CD4-positive, alpha-beta T cell treated with Interleukin-15 for 4 hours (primary cell): ENCODE measurements at places on chromosomes 2 and 18.

DNA sequence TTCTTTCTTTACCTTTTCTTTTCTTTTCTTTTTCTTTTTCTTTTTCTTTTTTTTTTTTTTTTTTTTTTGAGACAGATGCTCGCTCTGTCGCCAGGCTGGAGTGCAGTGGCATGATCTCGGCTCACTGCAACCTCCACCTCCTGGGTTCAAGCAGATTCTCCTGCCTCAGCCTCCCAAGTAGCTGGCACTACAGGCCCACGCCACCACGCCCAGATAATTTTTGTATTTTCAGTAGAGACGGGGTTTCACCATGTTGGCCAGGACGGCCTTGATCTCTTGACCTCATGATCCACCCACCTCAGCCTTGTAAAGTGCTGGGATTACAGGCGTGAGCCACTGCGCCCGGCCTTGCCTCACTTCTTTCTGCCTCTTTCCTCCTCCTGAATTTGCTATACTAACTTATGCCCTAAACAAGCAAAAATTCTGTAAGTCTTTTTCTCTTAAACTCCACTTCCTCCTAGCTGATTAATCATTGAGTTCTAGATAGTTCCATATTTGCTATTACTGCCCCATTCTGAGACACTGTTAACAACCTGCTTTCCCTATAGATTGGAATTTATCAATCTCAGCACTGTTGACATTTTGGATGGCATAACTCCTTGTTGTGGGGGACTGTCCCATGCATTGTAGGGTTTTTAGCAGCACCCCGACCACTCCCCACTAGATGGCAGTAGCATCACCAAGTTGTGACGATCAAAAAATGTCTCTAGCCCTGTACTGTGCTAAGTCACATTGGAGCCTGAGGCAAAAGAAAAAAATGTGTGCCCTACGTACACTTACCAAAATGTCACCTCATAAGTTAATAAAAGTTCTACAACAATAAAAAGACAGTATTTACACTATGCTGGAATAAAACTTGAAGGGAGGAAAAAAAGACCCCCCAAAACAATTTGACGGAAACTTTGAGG lies 16.4 kb upstream of the THADA start:
- DNase-seq, result peak; percentile 74

DNA sequence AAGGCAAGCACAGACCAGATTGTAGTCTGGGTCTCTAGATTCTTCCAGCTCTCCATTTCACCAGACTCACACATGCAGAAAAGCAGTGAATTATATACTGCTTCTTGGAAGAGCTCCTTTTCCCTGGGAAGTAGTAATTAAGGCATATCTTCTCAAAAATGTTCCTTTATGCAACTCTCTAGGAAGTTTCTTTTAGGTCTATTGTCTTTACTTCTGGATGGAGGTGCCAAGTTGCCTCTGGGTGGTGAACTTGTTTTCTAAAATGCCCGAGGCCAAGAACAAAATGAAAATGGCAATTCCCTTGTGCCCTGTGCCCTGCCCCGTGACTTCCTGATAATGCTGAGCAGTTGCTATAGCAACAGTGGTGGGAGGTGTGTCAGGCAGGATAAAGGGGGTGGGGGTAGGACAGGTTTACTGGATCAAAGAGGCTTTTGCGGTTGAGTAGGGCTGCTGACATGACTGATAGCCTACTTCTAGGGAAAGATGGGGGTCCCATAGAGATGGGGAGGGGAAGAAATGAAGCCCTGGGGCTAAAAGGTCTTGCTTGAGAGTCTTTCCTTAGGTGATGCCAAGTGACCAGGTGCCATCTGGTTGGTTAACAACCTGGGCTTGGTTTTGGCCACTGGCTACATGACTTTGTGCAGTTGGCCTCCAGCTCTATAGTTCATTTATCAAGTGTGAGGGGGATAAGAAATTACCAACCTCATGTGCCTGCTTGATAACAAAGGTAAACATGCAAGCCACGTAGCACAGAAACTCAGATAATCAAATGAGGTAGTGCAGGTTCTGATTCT lies 11.8 kb downstream of the IGFBP2 start:
- DNase-seq, result no peak

- DNase-seq, result no peak
These were observed 1643.1 kb upstream of the CELF4 start for GRCh38 chr18:39208729-39209128.

DNA sequence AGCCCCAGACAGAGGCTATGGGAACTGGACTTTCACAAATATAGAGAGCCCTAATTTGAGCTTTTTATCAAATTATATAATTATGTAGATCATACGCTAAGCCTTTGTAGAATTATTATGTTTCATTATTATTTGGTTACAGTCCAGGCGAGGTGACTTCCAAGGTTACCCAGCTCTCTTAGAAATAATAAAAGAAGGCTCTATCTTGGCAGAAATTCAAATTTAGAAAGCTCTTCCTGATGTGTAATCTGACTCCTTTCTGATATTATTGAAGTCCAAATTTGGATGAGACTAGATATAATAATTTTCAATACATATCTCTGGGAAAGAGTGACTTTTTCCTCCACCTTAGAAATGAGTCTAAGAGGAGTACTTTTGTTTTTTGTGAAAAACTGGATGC lies 4.8 kb upstream of the SLC38A11 start:
- DNase-seq, result no peak

DNA sequence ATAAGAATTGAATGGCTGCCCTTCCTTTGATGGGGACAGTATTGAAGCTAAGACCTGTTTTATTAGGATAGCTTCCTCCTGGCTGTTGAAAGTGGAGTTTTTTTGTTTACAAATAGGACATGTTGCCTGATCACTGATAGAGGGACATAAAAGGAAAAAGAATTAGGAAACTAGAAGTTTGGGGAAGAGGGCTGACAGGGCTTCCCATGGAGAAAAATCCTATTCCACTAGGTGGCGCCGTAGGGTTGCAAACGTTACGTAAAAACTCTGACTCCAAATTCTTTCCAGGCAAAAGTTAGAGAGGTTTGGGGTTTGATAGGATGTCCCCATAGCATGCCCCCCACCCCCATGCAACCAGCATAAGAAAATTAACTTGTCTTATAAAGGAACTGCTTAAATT lies 11.1 kb upstream of the RBFA start:
- no peak for DNase-seq

GRCh38 chr2:148048475-148049221 lies 27.8 kb downstream of the MBD5 start:
- no peak for DNase-seq

DNA sequence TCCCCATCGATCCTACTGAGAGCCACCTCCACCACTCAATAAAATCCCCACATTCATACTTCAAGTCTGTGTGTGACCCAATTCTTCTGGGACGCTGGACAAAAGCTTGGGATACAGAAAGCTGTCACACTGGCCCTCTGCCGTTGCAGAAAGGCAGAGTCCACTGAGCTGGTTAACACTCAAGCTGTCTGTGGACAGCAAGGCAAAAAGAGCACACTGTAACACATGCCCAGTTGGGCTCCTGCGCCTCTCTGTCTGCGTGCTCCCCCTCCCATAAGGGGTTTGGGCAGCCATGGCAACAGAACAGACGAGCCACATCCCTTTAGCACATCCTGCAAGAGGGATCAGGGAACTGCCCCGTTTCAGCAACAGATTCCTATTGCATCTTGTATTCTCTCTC lies 106.9 kb upstream of the RGPD4 start:
- DNase-seq, result no peak

DNA sequence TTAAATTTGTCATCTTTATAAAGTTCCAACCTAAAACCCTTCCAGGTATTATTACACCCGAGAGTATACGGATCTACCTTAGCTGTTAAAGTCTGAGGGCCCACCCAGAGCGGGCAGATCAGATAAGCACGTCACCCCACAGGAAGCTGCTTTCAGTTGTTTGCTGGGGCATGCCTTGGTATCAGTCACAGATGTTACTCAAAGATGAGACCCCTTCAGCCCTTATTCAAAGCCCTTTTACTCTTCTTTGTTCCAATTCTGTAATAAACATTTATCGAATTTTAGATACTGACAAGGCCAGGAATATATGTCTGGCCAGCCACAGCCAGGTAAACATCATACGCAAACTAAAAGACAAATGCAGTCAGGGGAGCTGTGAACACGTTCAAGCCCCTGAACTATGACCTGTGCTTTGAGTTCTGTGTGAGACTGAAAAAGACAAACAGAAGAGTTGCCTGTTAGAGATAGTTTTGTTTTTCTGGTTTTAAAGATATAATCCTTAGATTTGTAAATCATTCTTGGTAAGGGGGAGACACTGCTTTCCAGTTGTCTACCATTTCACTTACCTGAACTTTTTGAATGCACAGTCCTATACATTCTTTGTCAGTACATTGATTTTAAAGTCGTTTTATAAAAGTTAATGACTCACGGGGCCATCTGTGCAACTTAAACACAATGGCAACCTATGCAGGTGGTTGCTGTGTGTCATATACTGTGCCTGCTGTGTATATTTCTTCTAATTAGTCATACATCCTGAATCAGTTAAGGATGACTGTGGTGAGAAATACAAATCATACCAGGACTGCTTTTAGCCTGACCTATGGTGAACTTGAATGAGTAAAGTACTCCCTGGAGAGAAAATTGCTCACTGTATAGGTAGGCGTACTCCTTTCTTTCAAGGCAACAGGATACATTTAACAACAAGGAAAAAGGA lies 100.5 kb upstream of the ITPRID2 start:
- peak; percentile 6 for DNase-seq

DNA sequence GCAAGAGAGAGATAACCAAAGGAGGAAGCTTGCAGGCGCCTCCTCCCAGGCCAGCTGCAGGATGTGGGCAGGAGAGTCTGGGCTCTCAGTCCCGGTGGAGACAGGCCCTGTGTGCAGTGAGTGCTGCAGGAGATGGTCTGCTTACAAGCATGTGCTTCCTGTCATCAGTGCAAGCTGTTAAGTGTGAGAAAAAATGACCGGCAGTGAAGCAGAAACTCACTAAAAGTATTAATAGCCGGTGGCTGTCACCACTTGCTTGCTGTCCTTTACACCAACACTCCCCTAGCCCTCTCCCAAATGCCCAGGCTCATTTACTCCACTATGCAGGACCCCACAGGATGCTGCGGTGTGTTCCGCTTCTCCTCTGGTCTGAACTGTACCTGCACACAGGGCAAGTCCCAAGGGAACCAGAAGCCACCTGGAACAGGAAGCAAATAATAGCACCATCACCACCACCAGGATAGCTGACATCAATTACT lies 435.6 kb upstream of the HS6ST1 start:
- no peak for DNase-seq

- no peak for DNase-seq
These were observed 59.9 kb downstream of the ADNP2 start for GRCh38 chr18:80168982-80169381.

DNA sequence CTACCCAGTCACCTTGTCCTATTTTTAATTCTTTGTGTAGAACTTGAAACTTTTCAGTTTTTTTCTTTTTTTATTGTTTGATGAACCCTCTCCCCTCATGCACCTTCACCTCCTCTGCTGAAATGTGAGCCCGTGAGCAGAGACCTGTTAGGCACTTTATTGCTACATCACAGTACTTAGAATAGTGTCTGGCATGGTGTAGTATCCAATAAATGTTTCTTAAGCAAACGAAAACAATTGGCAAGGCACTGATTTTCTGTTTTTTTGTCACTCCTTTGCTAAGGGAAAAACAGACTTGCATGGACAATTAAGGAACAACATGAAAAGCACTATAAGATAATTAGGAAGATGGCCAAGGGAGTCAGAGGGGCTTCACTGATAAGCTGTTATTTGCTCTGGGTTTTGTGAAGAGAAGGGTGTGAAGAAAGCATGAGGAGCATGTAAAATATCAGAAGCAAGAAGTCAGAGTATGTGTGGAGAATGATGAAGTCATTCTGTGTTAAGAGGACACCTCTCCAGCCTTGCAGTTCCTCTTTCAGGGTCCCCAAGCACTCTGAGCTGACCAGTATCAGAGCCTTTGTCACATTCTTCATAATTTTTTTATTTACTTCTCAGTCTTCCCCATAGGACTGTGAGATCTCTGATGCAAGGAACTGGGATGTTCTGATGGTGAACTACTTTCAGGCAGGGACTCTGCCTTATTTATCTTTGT lies 99.7 kb upstream of the CAVIN2 start:
- DNase-seq, result no peak

GRCh38 chr2:58906081-58906645 lies 665.0 kb upstream of the FANCL start:
- DNase-seq, result no peak

GRCh38 chr2:180255981-180256380 lies 248.9 kb upstream of the CWC22 start:
- DNase-seq, result no peak

- no peak for DNase-seq
These were observed 533.0 kb downstream of the TMX3 start for GRCh38 chr18:68181956-68182355.

DNA sequence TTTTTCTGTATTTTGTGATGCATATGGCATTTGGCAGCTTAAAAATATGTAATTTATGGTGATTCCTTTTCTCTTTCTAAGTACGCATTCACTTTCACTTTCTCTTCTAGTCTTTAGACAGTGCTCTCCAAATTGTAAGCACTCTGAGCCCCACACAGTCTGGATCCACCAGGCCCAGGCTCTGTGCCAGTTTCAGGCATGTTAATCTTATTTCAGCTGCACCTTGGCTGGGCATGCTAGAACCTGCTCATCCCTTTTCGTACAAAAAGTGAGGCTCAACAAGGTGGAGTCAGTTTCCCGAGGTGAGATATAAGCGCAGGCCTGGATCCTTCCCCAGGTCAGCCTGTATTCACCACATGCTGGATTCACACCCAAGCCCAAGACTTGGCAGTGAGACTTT lies 203.9 kb downstream of the MTX2 start:
- DNase-seq, result peak; percentile 3

GRCh38 chr2:71609029-71609428 lies 155.7 kb downstream of the DYSF start:
- no peak for DNase-seq

GRCh38 chr2:159402790-159403189 lies 116.3 kb upstream of the WDSUB1 start:
- DNase-seq, result no peak

GRCh38 chr2:24970483-24971285 lies 1.1 kb downstream of the DNAJC27 start:
- no peak for DNase-seq

GRCh38 chr2:149185942-149186490 lies 144.4 kb upstream of the LYPD6 start:
- DNase-seq, result no peak

DNA sequence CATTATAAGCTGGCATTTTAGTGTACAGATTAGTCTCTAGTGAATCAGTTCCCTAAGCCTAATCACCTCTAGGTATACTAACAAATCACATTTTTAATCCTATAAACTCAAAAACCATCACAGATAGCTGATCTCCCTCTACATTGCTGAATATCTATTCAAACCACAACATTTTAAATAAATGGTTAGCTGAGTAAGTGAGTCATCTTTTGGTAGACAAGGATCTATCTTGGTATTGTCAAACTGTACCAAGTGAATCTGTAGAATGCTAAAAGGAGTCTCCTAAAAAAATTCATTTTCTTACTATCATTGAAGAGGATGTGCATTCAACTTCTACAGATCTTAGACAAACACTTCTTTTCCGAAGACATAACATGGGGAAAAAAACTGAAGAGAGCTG lies 40.7 kb downstream of the INO80D start:
- DNase-seq, result no peak

- DNase-seq, result no peak
These were observed 142.0 kb upstream of the MMADHC start for GRCh38 chr2:149729586-149729985.
